ENCODE measurements at places on chromosomes 2 and 18.
A peak's percentile ranks its signal among the peaks of the same experiment; 100 is the strongest.

DNA sequence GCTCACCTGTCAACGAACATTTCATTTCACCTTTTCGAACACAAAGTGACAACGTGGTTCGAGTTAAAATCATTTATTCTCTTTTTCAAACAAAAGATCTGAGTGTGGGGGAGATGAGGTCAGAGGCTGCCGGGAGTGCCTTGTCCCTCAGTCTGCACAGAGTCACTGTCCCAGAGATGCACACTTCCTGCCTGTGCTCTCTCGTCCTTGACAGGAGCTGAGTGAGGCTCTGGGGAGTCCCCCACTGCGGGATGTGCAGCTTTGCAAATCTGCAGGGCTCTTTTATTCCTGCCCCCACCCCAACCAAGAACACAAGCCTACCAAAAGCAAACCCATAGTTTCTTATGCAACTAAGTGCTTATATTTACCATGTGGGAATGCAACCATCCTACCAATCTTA lies 497.8 kb downstream of the EIPR1 start:
- no peak for DNase-seq

- peak; percentile 34 for DNase-seq
These were observed at the start of gene IL36RN for GRCh38 chr2:113058998-113059960. IL36RN (plus strand) TSS chr2:113059198; CDS start chr2:113059439, 241 bp downstream.

GRCh38 chr2:69454976-69455375 lies 17.7 kb upstream of the NFU1 start:
- no peak for DNase-seq

GRCh38 chr2:45567974-45568789 lies 42.9 kb downstream of the SRBD1 start:
- DNase-seq = no peak

- DNase-seq = no peak
These were observed 816.2 kb downstream of the TDRD15 start for GRCh38 chr2:21939967-21940366.

GRCh38 chr2:156810094-156810493 lies 373.9 kb downstream of the GPD2 start:
- DNase-seq = no peak

DNA sequence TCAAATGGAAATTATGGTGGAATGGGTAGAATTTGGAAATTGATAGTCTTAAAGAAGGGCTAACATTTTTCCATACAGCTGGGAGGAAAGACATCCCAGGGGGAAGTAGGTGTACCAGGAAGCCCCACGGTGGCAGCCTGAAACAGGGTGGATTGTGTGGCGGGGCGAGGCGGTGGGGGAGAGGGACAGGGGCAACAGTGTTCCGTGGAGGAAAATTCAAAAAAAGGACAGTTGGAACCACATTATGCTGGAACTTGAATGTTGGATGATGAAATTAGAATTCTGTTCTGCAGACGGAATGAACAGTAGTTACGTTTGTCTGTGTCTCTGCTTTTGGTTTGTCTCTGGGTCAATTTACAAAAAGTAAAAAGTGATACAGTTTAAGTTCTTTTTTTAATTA lies 10.6 kb upstream of the CIB4 start:
- DNase-seq = no peak

DNA sequence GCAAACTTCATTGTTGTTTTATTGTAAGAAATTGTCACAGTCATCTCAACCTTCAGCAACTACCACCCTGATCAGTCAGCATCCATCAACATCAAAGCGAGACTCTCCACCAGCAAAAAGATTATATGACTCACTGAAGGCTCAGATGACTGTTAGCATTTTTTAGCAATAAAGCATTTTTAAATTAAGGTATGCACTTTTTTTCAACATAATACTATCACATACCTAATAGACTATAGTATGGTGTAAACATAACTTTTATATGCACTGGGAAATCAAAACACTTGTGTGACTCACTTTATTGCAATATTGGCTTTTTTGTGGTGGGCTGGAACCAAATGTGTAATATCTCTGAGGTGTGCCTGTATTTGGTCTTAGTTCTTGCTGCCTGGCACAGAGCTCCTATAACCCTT lies 15.6 kb downstream of the SCN1A start:
- no peak for DNase-seq

GRCh38 chr18:9712130-9712577 lies 4.1 kb downstream of the RAB31 start:
- no peak for DNase-seq

DNA sequence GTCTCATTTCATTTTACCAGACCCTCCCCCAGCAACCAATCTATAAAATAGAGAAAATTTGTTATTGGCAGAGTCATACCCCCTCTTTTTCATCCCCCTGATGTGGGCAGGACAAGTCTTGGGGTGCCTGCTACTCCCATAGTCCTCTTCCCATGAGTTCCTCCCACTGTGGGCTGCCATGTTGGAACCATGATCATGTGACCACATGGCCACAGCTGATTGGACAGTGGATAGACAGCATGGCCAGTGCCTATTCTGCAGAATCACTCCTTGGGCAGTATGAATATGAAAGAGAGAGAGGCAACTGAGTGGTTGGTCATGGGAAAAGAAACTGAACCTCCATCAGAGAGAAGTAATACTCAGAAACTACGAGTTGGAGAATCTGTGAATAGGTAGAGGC lies 84.9 kb downstream of the PDCL3 start:
- no peak for DNase-seq

DNA sequence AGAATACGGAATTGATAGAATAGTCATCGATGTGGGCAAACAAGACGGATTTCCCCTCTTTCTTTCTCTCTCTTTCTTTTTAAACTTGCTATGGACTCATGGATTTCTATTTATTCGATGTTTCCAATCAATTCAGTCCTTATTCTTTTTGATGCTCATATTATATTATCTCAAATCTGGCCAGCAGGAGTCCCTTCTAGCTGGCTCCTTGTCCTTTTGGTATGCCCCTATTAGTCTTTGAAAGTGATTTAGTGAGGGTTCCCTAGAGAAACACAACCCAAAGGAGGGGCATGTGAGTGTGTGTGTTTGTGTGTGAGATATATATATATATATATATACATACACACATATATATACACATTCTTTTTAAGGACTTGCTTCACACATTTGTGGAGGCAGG lies 23.5 kb upstream of the BIN1 start:
- no peak for DNase-seq

GRCh38 chr2:112201696-112202430 lies 53.0 kb downstream of the ZC3H8 start:
- DNase-seq = no peak

DNA sequence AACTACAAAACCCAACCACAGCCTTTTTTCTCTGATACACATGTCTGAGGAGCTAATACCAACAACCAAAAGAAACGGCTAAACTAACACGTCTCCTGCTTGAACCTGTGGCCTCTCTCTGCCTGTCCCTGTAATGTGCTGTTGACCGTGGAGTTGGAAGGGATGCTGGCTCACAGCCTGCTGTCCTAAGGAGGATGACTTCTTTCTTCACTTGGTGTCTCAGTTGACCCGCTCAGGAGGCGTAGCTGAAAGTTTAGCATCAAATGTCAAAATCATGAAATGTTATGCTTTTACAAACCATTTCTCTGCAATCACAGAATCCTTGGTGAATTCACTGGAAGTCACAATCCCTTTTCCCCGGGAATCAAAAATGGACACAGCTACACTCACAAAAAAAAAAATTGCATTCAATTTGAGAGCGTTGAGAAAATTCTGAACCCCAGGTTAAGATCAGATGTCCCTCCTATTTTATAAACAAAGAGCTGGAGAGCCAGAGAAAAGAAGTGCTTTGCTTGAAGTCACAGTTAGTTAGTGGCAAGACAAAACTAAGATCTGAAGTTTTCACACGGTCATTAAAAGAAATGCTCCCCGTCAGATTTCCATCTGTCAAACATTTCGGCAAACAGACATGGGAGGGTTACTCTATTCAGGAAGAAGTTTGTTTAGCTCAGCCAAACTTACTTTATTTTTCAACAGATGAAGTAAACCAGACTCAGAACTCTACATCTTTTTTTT lies 74.3 kb downstream of the IRS1 start:
- DNase-seq = no peak

DNA sequence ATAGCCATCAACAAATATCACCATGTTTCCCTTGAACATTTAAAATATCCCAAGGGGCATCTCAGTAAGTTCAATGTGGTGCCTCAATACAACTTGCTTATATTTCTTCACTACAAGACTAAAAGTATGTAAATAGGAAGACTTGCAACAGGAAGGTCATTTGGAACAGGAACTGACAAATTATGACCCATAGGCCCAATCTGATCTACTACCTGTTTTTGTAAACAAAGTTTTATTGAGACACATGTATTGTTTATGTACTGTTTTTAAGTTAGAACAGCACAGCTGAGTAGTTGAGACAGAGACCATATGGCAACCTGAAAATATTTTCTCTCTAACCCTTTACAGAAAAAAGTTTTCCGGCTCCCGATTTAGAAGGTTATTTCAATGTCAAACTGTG lies 154.8 kb upstream of the TFPI start:
- DNase-seq = no peak

GRCh38 chr18:2139691-2140090 lies 431.6 kb downstream of the METTL4 start:
- DNase-seq = no peak

GRCh38 chr2:200778038-200778437 lies 33.7 kb upstream of the BZW1 start:
- DNase-seq = no peak

GRCh38 chr2:3451169-3451568 lies 68.2 kb downstream of the ADI1 start:
- no peak for DNase-seq

GRCh38 chr2:165804719-165805118 lies 10.7 kb upstream of the GALNT3 start:
- DNase-seq = no peak

DNA sequence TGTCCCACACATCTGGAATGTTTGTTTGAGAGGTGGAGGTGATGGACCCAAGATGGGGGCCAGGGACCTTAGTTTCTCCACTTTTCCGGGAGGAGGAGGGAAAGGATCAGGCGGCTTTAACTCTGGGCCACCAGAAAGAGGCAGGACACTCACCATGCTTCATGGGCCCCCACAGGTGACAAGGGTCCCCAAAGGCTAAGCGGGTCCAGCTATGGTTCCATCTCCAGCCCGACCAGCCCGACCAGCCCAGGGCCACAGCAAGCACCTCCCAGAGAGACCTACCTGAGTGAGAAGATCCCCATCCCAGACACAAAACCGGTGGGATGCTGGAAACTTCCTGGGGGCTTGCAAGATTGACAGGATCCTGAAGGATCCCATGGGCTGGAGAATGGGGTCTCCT lies 712 bp downstream of the SLC11A1 start:
- DNase-seq = no peak

GRCh38 chr2:98063291-98063854 lies 23.6 kb upstream of the VWA3B start:
- no peak for DNase-seq
